ENCODE measurements at places on chromosomes 13 and 19. TPM values are rescaled to one million over a fixed set of nuclear protein-coding genes. Genes with fewer than 3 reads are reported as not detected.

The CYP4F8 gene
- total RNA-seq: not detected

The PSG6 gene
- not detected for total RNA-seq

The MRPS12 gene
- 23.1 TPM for total RNA-seq

The DBP gene
- total RNA-seq: 6.2 TPM

The CGB3 gene
- total RNA-seq: not detected

The NLRP4 gene
- total RNA-seq: not detected

The KIR3DL2 gene
- total RNA-seq: not detected

The NALCN gene
- total RNA-seq: 38.6 TPM

The DCLK1 gene
- 25.8 TPM for total RNA-seq

The KCNN1 gene
- 0.31 TPM for total RNA-seq

The SBK3 gene
- not detected for total RNA-seq

The ZNF417 gene
- 24.5 TPM for total RNA-seq

The OXGR1 gene
- not detected for total RNA-seq

The USHBP1 gene
- not detected for total RNA-seq

The LILRB2 gene
- not detected for total RNA-seq

The PNMA8C gene
- total RNA-seq: 0.27 TPM

The SHC2 gene
- total RNA-seq: 26.9 TPM

The FSD1 gene
- total RNA-seq: 8.8 TPM

The ZNF726 gene
- 0.67 TPM for total RNA-seq

The KASH5 gene
- not detected for total RNA-seq

The NLRP5 gene
- not detected for total RNA-seq

The PDCD2L gene
- total RNA-seq: 6.6 TPM

The HSPB6 gene
- total RNA-seq: 0.75 TPM

The NLRP7 gene
- total RNA-seq: not detected

The ZNF865 gene
- total RNA-seq: 18.1 TPM

The PTBP1 gene
- total RNA-seq: 285 TPM

The LILRA6 gene
- total RNA-seq: not detected

The CRLF1 gene
- total RNA-seq: 15.3 TPM

The RXFP2 gene
- not detected for total RNA-seq

The ARRDC2 gene
- total RNA-seq: 17.8 TPM

The HIPK4 gene
- total RNA-seq: 0.53 TPM

The LRRC4B gene
- total RNA-seq: 0.52 TPM

The GSX1 gene
- not detected for total RNA-seq

The CD70 gene
- total RNA-seq: 8.1 TPM

The IGFLR1 gene
- 1.4 TPM for total RNA-seq

The SLITRK5 gene
- total RNA-seq: 0.02 TPM

The FAM216B gene
- total RNA-seq: not detected

The KCNC3 gene
- 9.3 TPM for total RNA-seq

The HMGB1 gene
- total RNA-seq: 256 TPM

The C1QTNF9B gene
- not detected for total RNA-seq

The BTBD2 gene
- total RNA-seq: 61.0 TPM

The TPM4 gene
- total RNA-seq: 774 TPM

The KLF5 gene
- total RNA-seq: 7.0 TPM

The RNF225 gene
- not detected for total RNA-seq

The SIGLEC10 gene
- not detected for total RNA-seq

The RASAL3 gene
- total RNA-seq: not detected

The RPL18A gene
- 1,234 TPM for total RNA-seq

The CEACAM16 gene
- total RNA-seq: not detected

The KLK14 gene
- not detected for total RNA-seq

The FCER2 gene
- total RNA-seq: not detected

The SIPA1L3 gene
- 23.8 TPM for total RNA-seq

The LNX2 gene
- total RNA-seq: 9.2 TPM

All from chondrocyte (in vitro differentiated cells).